NCI-H1092 (cell line): ENCODE measurements at places on chromosomes 5 and 9.

- DNase-seq, result no peak
Measured at GRCh38 chr5:31733371-31733770, 94.4 kb downstream of the PDZD2 start.

DNA sequence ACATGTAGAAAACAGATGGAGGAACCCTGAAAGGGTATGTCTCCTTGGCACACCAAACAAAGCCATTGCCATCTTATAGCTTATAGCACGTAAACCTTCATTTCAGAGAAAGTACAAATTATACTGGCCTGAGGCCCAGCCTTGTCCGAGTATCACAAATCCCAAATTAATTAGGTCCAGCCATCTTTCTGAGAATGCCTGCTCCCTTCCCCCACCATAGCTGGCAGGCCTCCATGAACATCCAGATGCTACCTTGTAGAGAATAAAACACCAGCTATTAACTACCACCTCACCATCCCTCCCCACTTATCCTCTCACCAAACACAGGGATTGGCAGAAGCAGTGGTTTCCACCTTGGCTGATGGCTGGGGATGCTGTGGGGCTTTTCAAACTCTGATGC is 224.0 kb downstream of the SPOCK1 start:
- DNase-seq, result peak; percentile 18

GRCh38 chr5:92003806-92004205 is 620.7 kb upstream of the ARRDC3 start:
- no peak for DNase-seq

DNA sequence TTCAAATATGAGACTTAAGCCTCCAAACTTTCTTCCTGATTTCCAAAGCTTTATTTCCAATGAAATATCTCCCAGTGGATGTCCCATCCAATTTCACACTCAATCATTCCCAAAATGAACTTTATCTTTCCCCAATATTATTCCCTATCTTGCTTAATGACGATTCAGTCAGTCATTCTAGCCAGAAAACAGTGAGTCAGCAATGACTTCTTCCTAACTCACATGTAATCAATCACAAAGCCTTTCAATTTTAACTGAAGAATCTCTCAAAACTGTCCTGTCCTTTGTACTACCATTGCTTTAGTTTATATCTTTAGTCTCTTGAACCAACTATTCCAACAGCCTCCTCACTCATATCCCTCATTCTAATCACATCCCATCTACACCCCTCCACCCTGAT is 34.9 kb downstream of the NSA2 start:
- DNase-seq, result no peak

DNA sequence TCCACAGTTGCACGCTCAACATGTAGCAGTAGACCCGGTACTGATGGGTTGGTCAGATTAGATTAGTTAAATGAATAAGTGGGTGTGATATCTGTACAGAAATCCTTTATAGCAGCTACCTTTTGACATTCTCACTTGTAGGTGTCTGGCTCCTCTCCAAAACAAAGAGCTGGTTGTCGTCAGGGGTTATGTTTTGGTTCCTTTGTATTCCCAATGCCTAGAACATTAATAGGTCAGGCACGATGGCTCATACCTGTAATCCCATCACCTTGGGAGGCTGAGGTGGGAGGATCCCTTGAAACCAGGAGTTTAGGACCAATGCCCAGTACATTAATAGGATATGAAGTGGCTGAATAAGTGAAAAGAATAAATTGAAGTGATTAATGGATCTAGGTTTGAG is 182.1 kb downstream of the SNCAIP start:
- DNase-seq, result no peak
